ENCODE measurements at places on chromosomes 2 and 18.

GRCh38 chr2:177419274-177419673, 26.7 kb downstream of the AGPS start:
- peak; percentile 58 for DNase-seq

DNA sequence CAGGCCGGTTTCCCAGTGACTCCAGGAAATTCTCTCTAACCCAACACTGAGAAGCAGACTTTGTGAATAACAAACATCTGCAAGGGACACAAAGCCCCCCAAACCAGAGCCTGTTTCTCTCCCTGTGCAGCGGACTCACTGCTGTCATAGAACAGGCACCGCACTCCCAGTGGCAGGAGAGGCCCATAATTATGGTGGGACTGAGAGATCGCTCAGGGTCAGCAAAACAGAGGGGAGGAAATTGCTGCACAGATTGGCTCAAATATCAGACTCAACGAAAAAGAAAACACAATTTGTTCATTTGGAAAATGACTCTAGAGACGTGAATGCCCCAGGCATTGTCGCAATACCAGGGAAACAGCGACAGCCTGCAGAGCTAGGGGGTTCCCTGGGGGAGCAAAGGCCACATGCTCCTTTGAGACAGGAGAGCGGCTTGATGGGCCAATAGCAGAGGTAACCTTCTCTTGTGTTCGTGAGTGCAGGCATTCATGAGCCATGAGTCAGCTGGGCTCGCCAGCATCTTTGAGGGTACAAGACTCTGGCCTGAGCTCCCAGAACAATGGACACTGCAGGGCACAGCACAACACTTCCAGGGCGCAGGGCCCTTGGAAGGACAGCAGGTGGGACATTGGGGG, 143.3 kb upstream of the KLHL29 start:
- no peak for DNase-seq

DNA sequence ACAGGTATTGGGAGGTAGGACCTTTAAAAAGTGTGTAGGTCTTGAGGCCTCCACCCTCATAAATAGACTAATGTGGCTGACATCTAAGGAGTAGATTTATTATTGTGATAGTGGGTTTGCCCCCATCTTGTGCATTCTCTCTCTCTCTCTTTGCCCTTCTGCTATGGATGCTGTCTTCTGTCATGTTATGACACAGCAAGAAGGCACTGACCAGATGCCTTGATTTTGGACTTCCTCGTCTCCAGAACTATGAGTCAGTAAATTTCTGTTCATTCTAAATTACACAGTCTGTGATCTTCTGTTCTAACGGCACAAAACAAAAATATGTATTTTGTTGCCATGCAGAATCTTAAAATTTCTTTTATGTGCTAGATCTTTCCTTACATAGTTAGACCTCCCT, 66.9 kb downstream of the ATAD2B start:
- peak; percentile 1 for DNase-seq

DNA sequence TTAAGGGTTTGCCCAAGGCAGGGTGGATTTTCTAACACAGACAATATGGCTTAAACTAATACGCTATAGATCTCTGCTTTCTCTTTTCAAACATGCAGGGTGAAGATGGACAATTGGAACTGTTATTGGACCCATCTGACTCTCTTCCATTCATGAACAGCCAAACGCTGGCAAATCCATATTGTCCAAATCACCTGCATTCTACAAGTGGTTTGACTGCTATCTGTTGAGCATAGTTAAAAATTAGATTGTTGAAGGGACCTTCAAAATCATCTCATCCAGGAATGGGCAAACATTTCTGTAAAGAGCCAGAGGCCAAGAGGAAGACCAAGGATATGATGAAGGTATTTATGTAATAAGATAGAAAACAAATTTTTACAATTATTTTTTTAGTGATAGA, 65.6 kb downstream of the EPHA4 start:
- no peak for DNase-seq

DNA sequence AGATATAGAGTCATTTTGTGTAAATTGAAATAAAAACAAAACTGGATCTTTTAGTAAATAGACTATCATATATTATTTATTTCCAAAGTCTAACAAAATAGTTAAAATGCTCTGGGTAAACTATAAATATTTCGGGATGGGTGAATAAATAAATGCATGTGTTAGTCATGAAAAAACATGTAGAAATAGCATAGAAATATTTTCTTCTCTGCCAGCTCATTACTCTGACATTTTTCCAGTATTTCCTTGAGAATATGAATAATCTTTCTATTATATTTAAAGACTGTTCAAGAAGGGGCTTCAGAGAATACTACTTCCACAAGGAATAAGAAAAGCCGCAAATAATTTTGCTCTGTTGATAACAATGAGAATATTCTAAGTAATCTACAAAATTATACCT, 880.4 kb downstream of the TRIB2 start:
- no peak for DNase-seq

DNA sequence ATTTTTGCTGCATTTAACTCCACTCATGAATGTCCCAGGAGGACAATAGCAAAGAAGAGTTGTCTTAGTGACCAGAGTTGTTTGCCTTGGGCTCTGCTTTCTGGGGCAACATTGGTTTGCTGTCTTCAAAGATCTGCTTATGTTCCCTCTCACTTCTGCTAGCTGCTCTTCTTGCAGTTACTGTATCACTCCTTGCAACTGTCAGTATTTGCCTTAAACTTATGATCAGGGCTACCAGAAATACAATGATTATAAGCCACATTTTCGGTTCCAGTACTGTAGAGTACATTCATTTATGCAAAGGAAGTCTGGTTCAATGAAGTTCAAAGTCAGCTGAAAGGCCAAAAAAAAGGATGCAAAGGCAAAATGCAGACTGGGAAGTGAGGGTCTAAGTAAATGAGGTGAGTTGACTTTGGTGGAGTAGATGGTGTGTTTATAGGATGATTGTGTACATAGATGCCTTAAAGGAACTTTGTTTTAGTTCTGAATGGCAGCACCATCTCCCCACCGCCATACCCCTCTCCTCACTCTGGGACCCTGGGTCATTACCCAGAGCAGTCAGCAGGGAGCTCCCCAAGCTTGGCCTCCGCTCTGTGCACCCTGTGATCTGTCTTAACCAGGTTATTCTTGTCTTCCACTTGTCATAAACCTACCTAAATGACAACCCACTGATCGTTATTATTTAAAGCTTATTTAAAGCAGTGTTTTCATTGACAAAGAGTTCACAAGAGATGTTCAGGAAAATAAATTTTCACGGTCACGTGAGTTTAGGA, 236.0 kb downstream of the DOK6 start:
- DNase-seq: no peak

DNA sequence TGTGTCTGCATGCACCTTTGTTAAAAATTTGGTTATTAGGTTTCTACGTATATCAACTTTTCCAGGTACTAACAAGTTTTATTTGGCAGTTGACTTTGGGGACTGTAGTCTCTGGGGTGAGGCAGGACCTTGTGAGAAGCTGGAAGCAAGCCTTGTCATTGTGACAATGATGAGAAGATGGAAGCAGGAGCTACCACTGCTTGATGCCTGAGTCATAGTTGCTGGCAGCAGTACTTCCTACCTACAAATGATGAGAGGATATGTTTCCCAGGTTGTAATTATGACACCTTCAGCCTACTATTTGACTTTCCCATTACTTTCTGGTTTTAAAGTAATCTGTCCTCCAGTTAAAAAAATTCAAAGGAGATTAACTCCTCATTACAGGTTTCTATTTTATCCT, 516.3 kb downstream of the NRXN1 start:
- DNase-seq: no peak

DNA sequence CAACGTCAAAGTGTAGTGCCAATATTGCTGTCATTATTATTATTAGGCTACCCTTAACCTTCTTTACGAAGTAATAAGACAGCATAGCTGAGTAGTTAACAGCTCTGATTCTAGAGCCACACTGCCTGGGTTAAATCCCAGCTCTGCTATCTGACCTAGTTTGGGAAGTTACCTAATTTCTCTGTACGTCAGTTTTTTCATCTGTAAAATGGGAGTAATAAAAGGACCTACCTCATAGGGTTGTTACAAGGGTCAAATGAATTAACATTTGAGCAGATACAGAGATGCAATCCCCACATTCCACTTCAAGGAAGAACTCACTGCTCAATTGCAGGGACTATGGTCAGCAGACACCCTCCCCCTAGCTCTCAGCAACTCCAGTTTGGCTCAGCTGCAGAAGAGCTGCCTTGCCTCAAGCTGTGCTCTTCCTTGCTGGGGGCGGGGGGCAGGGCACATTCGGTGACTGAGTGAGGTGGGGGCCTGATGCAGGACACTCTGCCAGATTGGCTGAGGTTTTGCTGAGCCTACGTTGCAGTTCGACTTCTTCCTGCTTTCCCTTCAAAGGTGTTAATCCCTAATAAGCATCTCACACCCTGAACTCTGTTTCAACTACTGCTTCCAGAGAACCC, 11.0 kb upstream of the LGALSL start:
- DNase-seq: no peak

GRCh38 chr18:46920067-46920466, 2.7 kb downstream of the KATNAL2 start:
- DNase-seq: no peak
